ENCODE measurements at places on chromosomes 12 and 14. TPM values are rescaled to one million over a fixed set of nuclear protein-coding genes. Genes with fewer than 3 reads are reported as not detected.

The GPRC5A gene
- 8.4 TPM for polyA plus RNA-seq

GRCh38 chr12:65533177-65533883, 254.8 kb downstream of the MSRB3 start:
- DNase-seq = peak; percentile 28

DNA sequence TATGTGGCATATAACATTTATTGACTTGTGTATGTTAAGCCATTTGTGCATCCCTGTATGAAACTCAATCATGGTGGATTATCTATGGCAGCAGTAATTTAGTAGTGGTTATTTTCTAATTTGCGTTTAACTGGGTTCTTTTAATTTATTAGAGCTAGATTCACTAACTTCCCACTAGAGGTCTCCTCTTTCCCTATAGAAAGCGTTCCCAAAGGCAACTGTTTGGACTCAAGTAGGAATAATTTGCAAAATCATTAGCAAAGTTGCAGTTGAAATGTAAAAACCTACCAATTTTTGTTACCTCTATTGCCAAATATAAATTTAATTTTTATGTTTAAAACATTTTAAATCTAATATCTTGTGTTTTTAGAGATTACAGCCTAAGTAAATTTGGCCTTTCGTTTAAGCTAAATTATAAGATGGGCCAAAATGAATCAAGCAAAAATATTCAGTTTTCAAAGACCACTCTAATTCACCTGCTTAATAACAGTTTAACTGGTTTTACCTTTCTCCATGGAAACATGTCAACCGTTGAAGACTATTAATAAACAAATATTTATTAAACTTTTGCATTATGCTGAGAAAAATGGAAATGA, 6.0 kb downstream of the DMAC2L start:
- peak; percentile 64 for DNase-seq

GRCh38 chr12:32039347-32039746, 67.3 kb upstream of the BICD1 start:
- no peak for DNase-seq

Data from stomach (tissue), 19 donors.